Midbrain (tissue), 1 donor: ENCODE measurements at places on chromosomes 16 and 17.

DNA sequence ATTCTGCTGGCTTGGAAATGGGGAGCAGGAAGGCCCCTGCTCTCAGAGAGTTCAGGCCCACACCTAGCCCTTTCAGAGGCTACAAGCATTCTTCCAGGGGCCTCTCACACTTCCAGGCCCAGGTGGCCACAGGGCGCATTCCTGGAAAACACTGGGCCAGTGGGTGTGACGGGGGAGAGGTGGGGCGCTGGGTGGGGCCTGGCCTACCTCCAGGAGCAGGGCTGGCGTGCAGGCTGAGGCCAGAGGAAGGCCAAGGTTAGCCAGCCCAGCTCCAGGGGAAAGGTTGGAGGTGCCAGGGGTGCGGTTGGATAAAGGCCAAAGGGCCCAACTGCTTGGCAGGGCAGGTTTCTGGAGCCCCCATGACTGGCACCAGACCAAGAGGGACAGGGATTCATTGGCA, 198.2 kb downstream of the MAF start:
- no peak for DNase-seq

- DNase-seq: no peak
These were observed 339.2 kb upstream of the TNRC6C start for GRCh38 chr17:77619326-77619725.

- DNase-seq: no peak
These were observed 2.6 kb upstream of the RARA start for GRCh38 chr17:40306395-40306794.

- no peak for DNase-seq
These were observed 69.5 kb upstream of the PIRT start for GRCh38 chr17:10907370-10907769.

- DNase-seq: peak; percentile 53
These were observed 10.7 kb upstream of the ZNF19 start for GRCh38 chr16:71499775-71500364.

- DNase-seq: no peak
These were observed 992 bp downstream of the GDPD1 start for GRCh38 chr17:59221159-59221847.

DNA sequence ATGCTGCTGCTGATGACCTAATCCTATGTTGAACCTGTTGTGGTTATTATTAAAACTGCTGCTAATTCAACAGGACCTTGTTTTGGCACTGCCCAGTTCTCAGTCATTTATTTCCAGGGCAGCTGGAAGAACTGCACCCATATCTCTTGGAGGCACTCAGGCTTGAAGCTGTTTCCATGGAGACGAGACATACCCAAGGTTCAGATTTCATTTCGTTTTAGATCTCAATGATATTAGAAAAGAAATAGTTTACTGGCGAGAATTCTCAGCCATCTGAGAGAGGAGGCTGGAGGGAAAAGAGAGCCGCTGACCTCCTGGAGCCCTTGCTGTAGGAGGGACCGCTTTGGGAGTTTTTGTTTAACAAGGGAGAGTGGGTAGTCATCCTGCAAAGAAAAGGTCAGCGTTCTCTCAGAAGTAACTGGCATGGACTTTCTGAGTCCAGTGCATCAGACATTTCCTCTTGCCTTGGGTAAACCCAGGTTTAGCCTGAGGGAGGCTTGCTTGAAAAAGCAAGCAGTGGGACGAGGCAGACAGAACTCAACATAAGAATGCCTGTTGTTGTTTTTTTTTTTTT, 75.4 kb downstream of the YPEL2 start:
- no peak for DNase-seq

DNA sequence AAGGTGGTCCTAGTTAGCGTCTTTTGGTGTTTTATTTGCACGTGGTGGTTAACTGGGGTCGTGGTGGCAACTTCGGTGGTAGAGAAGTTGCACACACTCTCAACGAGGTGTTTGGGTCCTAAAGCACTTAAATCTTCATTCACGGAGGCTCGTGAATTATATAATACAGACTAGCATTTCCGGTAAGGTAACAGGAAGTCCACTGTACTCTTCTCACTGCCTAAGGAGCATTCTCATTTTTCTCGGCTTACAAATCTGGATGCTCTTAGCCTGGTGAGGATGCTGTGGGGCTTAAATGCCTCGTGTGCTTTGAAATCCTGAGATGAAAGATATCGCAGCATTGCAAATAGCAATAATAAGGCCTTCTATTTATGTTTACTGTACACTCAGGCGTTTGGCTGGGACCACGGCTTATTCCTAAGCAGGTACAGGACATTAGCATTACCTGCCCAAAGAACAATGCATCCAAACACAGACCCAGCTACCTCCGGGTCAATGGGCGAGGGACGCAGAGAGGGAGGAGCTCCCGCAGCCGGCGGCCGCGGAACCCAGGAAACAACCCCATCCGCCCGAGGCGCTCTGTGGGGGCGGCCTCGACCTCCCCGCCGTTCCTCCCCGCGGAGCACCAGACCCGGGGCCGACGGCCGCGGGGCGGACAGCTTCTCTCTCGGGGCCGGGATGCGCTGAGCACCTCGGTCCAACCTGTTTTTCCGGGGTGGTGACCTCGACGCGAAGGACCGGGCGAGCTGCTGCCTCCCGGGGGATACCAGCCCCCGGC, 856 bp downstream of the DNAJA2 start:
- no peak for DNase-seq

DNA sequence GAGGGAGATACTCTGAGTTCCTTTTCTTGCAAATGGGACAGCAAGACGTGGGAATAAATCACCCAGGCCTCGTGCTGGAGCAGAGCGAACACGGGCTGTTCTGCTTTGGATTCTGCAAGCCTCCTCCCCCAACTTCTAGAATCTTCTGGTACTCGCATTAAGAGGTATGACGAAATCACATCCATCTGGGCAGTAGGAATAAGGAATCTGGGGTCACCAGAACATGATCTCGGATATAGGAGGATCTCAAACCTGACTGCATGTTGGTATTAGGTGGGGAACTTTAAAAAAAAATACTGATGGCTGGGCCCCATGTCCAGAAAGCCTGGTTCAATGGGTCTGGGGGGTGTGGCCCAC, 49.8 kb upstream of the USP7 start:
- DNase-seq: no peak

- DNase-seq: no peak
These were observed 14.1 kb downstream of the CACNG4 start for GRCh38 chr17:66978514-66979061.

DNA sequence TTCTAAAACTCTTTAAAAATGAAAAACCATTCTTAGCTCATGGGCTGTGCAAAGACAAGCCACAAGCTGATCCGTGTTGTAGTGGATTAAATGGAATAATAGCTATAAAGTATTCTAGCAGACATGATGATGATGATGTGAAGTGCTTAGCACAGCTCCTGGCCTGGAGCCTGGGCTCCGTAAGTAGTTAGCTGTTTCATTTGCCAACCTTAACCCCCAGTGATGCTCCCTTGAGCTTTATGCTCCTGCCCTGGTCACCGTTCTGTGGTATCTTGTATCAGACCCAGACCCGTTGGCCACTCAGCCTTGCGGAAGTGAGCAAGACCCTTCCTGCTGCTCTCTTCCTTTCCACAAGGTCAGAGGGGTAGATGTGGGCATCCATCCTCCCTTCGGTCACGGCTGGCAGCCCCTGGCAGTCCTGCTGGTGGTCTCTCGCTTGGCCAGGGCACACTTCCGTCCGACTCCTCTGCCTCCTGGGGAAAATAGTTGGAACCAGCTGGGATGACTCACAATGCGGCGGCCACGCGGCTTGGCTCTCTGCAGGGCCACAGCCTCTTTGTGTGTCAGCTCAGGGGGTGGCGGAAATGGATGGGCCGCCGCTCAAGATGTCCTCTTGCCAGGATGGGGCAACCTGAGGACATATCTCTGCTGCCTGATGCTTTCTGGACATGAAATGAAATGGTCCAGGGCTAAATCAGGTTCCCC, 79.1 kb downstream of the GPR139 start:
- no peak for DNase-seq
